CD4-positive, alpha-beta T cell treated with Interleukin-1 beta for 1 hour (primary cell): ENCODE measurements at places on chromosomes 6 and 20.

DNA sequence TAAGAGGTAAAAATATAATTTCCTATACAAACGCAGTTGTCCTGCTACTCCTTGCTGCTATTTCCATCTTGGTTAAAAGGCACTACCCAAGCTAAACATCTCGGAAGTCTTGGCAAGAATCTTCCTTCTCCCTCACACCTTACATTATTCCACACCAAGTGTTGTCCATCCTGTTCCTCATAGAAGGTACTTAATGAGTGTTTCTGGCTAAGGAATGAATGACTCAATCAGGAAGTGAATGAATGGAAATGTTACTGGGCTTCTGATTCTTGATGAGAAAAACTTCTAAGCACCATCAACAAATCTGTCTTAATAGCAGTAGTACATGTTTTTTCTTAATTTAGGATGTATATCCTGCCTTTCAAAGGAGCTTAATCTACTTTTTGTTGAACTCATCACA lies 40.6 kb upstream of the RSPO3 start:
- DNase-seq, result no peak

GRCh38 chr6:133275213-133275612 lies 34.1 kb downstream of the EYA4 start:
- DNase-seq, result no peak

DNA sequence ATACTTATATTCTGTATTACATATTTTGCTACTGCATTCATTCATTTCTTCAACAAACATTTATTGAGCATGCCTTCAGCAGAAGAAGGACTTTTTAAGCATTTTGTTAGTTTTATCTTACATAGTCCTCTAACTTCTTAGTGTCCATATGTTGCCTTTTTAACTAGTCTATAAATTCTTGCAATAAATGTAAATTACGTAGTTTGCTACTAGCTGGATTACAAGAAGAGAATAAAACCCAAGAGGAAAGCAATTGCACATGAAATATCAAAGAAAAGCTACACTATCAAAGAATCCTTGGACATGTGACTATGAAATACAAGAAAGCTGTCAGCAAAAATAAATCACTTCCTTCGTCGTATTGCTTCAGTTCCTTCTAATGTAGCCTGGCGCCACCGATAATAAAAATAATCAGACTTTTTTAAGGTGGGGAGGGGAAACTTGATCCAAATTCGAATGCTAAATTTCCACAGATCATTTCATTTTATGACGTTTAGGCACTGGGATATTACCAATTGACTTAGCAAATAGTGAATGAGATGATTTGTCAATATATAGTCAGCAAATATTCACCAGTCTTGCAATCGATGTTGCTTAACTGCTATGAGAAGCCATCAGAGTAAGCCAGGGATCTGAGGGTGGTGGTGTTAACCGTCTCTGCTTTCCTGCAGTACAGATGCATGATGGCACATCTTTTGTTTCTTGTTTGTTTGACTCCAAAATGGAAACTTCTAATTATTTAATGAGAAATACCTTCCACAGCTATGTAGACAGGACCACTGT lies 258.7 kb upstream of the EXOC2 start:
- no peak for DNase-seq

GRCh38 chr20:44743916-44744655 lies 1.6 kb upstream of the KCNK15 start:
- no peak for DNase-seq

DNA sequence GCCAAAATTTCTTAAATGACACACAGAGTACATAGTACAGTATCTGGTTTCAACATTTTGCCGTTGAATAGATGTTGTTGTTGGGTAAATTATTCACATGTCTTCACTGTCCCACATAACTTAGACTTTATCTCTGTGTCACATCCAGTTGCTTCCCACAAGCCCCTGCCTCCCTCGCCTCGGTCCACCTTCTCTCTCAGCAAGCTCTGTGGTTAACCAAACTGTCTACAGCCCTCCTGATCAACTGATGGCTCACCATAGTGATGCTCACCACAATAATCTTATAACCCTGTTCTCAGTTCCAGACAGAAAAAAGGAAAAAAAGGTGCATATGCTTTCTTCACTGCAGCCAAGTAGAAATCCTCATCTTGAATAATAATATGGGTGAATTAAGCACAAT lies 23.0 kb downstream of the IL17F start:
- no peak for DNase-seq

GRCh38 chr6:88866856-88867255 lies 96.6 kb downstream of the RNGTT start:
- DNase-seq, result no peak

DNA sequence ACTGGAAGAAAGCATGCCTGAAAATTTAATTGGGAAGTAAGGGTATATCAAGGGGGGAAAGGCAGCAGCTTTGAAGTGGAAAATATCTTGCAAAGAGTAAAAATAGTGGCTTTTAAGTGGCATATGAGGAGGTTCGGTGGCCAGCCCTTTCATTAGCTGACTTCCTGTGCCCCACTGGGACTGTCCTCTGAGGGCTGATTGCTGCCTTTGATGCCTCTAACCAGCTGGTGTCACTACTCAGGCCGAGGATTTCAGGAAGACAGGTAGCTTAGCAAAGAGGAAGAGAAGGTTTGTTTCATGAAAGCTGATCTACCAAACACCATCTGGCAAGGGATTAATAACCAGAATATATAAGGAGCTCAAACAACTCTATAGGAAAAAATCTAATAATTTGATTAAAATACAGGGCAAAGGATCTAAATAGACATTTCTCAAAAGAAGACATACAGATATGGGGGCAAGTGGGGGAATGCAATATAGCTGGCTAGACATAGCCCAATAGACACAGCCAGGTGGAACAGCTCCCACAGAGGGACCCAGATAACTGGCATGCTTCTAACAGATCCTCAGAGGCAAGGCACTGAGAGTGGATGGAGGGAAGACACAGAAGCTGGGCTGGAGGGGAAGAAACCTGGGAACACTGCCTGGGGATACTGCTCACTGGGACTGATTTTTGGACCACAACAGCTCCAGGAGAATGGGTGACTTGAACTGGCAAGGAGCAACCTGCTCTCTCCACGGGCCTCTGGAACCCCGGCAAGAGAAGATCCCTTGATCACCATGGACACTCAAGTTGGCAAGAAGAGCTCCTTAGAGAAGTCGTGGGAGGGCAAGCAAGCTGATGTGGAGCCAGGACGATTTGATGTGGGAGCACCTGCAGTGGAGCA lies 33.2 kb downstream of the CCN2 start:
- DNase-seq, result no peak

DNA sequence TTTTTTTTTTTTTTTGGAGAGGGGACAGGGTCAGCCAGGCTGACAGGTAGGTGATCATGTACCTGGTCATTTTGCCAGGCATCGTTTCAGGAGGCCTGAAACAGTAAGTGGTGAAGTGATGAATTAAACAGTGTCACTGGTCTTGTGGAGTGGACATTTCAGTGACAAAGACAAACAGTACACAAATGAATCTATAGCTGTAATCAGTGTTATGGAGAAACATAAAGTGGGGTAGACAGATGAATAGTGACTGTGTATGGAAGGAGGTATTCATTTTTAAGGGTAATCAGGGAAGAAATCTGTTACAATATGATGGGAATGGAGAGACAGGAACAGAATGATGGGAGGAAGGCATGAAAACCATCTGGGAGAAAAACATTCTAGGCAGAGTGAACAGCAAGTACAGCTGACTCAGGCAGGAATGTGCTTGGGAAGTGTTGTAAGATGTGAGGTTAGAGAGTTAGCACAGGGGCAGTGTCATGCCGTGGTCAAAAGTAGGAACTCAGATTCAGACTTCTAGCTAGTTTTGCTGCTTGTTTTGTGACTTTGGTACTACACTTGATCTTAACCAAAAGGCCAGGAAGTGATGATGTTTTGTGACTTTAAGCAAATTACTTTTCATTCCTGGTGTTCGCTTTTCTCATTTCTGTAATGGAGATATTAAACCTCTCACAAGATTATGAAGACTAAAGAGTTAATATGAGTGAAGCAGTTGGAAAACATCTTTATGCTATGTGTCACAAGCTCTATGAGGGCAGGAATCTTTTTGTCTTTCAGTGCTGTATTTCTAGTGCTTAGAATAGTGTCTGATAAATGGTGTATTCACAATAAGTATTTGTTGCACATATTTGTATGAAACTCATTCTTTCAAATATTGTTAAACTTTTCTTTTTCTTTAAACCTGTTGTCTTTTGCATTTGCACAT lies 43.4 kb downstream of the QKI start:
- DNase-seq, result no peak

DNA sequence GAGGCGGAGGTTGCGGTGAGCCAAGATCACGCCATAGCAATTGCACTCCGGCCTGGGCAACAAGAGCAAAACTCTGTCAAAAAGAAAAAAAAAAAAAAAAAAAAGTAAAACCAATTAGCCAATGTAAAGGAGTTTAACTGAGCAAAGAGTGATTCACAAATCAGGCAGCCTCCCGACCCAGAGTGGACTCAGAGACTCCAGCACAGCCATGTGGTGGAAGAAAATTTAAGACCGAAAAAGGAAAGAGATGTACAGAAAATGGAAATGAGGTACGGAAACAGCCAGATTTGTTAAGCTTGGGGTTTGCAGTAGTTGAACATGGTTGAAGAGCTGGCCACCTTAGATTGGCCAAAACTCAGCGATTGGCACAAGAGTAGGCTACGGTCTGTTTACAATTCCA lies 51.4 kb downstream of the ERMARD start:
- no peak for DNase-seq

DNA sequence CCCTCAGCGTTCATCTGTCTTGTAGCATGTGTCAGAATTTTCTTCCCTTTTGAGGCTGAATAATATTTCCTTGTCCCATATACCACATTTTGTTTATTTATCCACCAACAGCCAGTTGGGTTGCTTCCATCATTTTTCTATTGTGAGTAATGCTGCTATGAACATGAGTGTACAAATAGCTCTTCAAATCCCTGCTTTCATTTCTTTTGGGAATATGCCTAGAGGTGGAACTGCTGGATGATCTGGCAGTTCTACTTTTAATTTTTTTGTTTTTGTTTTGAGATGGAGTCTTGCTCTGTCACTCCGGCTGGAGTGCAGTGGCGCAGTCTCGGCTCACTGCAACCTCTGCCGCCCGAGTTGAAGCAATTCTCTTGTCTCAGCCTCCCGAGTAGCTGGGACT lies 64.7 kb downstream of the SASH1 start:
- DNase-seq, result no peak

DNA sequence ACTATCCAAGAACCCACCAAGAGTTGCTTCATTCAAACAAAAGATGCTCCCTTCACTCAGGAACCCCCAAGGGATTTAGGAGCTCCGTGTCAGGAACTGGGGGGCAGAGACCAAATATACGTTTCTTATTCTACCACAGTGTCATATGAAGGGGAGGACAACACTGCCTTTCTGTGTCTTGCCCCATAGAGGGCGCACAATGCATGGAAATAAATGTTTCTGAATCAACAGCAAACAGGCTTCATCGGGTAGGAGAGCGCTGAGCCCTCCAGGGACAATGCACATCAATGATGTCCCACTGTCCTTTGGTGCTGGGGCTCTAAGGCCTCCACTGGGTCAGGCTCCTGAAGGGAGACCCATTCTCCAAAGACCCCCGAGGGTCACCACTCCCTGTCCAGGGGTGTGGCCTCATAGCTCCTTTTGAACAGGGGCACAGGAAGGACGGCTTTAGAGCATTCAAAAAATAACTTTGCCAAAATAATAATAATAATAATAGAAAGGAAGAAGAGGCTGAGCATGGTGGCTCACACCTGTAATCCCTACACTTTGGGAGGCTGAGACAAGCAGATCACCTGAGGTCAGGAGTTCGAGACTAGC lies 31.1 kb downstream of the PLG start:
- DNase-seq, result peak; percentile 8

- no peak for DNase-seq
These were observed 95.4 kb downstream of the MAP3K5 start for GRCh38 chr6:136696783-136697364.
